Stimulated activated naive CD4-positive, alpha-beta T cell treated with Interleukin-2 at 50 U/mL for 16 hours (primary cell): ENCODE measurements at places on chromosomes 11 and 22.

GRCh38 chr22:23815541-23816155 is 23.2 kb downstream of the DERL3 start:
- DNase-seq: no peak

DNA sequence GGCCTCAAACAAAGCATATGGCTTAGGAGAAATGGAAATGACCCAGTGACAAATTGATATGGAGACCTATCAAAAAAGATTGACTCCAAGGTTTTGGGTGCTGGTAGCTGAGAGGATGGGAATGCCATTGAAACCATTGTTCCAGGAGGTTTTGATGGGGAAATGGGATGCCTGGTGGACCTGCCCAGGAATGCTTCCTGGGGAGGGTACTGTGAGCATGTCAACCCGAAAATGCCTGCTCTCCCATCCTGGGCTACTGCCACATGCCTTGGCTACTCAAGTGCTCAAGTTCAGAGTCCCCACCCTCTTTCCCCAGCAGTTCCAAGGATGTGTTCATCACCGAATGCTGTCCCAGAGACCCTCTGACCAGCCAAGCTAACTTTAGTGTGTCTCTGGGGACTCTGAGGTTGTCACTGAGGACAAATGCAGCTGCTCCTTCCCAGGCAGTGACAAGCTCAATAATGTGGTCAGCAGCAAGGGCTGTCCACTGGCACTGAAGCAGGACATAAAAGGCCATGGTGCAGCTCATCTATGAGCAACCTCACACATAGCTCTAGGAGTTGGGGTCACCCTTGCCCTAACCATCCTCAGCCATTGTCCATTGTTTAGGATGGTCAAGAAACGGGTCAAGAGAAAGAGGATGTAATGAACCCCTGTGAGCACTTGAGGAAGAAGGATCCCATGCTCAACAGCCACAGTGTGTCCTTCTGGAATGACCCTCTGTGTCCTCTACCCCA is 83.7 kb downstream of the TRIM29 start:
- DNase-seq: no peak

DNA sequence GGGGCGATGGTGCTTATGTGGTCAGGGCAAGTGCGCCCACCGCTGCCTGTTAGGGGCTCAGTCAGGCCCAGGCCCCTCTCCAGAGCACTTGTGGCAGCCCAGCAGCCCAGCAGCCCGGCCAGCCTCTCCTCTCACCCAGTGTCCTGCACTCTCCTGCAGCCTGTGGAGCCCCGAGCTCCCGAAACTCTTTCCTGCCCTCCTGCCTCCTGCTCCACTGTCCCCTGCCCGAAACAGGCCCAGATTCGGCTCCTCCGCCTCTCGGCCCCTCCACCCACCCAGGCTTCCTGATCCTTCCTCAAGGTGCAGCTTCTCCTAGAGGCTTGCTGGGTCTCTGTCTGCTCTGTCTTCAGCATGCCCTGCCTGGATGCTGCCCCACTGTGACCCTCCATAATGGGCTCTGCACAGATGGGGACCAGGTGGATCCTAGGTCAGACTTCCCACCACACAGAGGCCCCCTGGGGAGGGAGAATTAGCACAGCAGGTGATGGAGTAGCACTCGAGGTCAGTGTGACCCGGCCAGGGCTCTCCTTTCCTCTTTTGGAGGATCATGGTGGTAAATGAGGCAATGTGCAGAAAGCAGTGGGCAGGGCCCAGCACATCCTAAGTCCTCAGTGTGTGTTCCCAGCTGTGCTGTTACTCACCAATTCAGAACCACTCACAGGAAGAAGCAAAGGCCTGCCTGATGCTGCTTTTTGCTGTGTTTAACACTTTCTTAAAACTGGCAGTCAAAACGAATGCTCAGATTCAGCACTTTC is 18.6 kb upstream of the NAP1L4 start:
- no peak for DNase-seq

- no peak for DNase-seq
Observed at GRCh38 chr22:47247579-47248240, 485.3 kb downstream of the TBC1D22A start.

DNA sequence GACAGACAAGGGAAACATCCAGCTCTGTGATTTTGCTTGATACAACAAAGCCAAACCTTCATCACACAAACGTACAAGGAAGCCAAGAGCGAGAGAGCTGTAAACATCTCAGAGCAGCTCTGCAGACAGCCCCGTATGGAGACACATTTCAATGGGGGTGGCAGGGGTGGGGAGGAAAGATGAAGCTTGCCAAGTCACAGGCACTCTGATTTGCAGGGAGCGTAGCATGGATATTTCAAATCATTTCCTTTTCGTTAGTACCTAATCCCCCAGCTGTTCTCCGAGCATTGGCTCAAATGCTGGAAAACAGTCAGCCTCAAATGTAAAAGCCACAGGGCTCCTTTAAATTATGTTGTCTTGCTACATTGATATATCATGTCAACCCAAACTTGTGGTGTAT is 458.9 kb upstream of the CADM1 start:
- DNase-seq: no peak

GRCh38 chr11:68935516-68936357 is 32.0 kb downstream of the IGHMBP2 start:
- DNase-seq: no peak

DNA sequence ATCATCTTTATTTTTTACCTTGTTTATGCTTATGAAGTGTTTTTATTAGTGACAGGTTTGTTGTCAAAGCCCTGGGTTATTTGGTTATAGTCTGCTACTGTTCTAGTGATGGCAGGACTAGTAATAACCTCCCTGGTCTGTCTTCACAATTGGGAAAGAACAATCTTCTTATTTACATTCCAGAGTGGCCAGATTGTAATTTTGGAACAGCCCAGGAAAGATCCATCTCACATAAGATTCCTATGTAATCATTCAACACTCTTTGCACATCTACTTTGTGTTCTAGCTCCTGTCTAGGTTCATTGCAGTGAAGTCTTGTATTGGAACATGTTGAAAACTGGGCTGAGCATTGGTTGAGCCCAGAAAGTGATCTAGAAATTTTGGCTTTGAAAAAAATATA is 63.8 kb downstream of the CYB5R2 start:
- no peak for DNase-seq

- DNase-seq: no peak
Observed at GRCh38 chr11:105701098-105701497, 91.2 kb downstream of the GRIA4 start.

GRCh38 chr11:106464728-106465127 is 387.3 kb downstream of the AASDHPPT start:
- no peak for DNase-seq

GRCh38 chr11:68704887-68705286 is 20.5 kb downstream of the GAL start:
- DNase-seq: no peak

- DNase-seq: no peak
Observed at GRCh38 chr11:60563553-60564235, 48.5 kb downstream of the MS4A13 start.

- no peak for DNase-seq
Observed at GRCh38 chr11:1487851-1488574, 1.4 kb upstream of the MOB2 start.

- DNase-seq: no peak
Observed at GRCh38 chr11:75893251-75893650, 78.2 kb downstream of the UVRAG start.

GRCh38 chr11:125295931-125296330 is 131.4 kb downstream of the PKNOX2 start:
- DNase-seq: no peak

GRCh38 chr11:84339796-84340195 is 1053.6 kb upstream of the CCDC90B start:
- DNase-seq: no peak

- no peak for DNase-seq
Observed at GRCh38 chr11:126969865-126970479, 30.6 kb downstream of the KIRREL3 start.

DNA sequence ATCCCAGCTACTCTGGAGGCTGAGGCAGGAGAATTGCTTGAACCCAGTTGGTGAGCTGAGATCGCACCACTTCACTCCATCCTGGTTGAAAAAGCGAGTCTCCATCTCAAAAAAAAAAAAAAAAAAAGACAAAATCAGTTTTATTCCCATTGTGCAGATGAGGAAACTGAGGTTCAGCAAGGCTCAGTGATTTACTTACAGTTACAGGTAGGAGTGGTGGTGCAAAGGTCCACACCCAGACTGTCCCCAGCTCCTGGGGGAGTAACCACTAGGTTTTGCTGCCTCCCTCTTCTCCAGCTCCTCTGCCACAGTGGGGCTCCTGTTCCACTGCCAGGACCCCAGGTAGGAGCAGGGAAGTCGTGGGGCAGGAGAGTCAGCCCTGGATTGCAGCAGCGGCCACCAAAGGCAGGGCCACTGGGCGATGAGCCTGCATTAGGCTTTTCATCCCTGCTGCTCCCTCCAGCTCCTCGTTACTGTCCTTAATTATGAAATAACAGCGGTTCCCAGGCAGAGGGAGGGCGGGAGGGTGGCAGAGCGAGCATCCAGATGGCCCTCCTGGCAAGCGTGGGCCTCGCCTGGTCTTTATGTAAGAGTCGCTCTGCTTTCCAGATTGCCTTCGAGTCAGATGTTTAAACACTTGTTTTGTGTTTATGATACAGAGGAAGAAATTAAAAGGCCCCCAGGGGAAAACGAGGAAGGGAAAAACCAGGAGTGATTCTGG is 15.5 kb upstream of the RASD2 start:
- DNase-seq: no peak

DNA sequence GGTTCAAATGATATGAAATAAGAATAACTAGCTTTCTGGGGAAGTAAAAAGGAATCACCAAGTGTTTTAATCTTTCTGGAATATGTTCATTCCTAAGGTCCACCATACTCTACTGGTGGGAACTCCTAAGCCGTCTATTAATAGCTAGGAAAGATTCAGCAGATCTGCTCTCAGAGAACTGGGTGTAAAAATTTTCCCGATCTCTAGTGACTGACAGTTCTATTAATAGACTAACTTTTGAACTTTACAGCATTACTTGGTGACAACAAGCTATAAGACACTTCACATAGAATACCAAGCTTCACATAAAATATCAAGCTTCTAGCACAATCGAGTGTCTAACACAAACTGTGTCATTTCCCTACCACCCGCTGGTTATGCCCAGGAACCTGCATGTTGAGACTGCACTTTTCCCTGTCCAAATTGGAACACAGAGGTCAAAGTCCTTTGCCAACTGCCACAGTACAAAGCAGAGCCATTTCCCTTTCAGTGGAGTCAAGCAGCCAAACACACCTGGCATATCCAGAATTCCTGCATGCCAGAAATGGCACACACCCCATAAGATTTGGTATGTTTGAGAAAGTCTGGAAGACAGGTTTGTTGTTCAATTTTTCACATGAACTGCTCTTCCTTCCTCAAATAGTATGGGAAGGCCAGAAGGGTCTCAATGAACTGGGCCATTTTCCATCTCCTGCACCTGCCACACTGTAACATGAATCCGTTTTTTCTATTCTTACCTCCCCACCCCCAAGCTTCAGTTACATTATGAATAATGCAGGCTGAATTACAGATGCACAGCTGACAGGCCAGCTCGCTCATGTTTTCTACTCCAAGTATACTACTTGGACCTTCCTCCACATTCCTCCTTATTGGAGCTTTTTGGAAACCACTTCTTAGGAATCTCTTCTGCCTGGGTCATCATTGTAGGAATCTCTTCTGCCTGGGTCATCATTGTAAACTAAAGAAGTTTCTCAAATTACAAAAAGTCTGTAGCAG is 3.7 kb downstream of the OSBP start:
- no peak for DNase-seq

DNA sequence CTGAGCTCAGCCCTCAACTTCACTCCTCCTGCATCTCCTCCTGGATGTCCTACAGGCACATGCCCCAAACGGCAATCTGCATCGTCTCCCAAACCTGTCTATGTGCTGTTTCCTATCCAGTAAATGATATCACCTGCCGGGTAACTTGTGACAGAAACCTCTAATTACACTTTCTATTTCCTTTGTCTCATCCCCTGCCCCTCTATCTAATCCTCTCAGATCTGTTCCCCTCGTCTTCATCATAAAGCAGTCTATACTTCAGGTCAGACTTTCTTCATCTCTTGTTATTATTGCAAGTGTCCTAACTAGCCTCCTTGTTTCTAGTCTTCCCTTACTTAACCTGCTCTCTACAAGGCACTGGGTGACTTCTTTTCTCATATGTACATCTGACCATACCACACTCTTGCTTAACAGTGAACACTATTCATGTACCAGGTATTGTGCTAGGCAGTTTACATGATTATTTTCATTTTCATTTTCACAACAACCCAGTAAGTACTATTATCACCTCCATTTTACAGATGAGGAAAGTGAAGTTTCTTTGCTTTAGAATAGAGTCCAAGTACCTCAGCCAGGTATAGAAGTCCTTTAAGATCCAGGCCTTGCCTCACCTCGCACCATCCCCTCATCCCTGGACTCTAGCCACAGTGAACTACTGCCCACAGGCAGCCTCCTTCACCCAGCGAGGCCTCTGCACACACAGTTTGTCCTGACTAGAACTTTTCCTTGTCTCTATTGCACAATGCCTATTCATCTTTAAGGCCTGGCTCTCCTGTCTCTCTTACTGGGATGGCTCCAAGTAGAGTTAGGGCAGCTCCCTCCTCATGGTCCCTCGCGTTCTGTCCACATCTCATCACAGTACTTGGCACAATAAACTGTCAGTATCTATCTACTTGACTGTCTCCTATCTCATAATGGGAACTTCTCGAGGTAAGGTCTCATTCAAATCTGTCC is 22.1 kb upstream of the UCP3 start:
- DNase-seq: no peak

- DNase-seq: no peak
Observed at GRCh38 chr11:127255209-127255608, 254.6 kb upstream of the KIRREL3 start.

DNA sequence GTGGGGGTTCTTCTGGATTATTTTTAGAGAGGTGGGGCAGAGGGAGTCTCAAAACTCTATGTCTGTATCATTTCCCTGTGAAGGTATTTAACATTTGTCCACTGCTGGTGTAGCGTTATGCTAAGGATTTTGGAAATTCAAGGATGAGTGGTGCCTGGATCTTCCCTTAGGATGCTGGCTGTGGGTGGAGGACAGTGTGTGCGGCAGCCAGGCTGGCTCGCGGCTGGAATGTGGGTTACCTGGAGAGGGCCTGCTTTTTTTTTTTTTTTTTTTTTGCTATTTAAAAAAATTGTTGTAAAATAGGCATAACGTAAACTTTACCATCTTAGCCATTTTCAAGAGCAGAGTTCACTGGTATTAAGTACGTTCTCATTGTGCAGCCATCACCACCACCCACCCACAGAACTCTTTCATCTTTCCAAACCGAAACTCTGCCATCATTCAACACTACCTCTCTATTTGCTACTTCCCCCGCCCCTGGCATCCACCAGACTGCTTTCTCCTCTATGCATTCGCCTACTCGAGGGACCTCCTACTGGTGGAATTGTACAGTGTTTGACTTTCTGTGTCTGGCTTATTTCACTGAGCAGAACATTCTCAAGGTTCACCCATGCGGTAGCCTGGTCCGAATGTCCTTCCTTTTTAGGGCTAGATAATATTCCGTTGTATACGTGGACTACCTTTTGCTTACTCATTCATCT is 67.1 kb downstream of the PARVB start:
- DNase-seq: peak; percentile 37
